Subcutaneous preadipocyte (primary cell): ENCODE measurements at places on chromosomes 2 and 18. TPM values are rescaled to one million over a fixed set of nuclear protein-coding genes. Genes with fewer than 3 reads are reported as not detected.

The CLEC4F gene
- not detected in 2 replicates for total RNA-seq

The LAPTM4A gene
- 112 and 170 TPM in 2 replicates for total RNA-seq

The C1QL2 gene
- total RNA-seq = not detected in 2 replicates

The KATNAL2 gene
- total RNA-seq = 2.5 and 4.8 TPM in 2 replicates

The NFE2L2 gene
- total RNA-seq = 46.1 and 60.6 TPM in 2 replicates

The SERPINB12 gene
- not detected in 2 replicates for total RNA-seq

The SERPINB11 gene
- total RNA-seq = not detected in 2 replicates

The POTEC gene
- not detected in 2 replicates for total RNA-seq

The SNTG2 gene
- total RNA-seq = 0.20 TPM in 1 of 2 replicates, not detected in the other

The CKAP2L gene
- 8.5 and 16.8 TPM in 2 replicates for total RNA-seq

The CIB4 gene
- total RNA-seq = not detected in 2 replicates
